ENCODE measurements at places on chromosomes 11 and 22. TPM values are rescaled to one million over a fixed set of nuclear protein-coding genes. Genes with fewer than 3 reads are reported as not detected.

- DNase-seq: no peak
Observed at GRCh38 chr11:99327066-99327465, 306.3 kb downstream of the CNTN5 start.

DNA sequence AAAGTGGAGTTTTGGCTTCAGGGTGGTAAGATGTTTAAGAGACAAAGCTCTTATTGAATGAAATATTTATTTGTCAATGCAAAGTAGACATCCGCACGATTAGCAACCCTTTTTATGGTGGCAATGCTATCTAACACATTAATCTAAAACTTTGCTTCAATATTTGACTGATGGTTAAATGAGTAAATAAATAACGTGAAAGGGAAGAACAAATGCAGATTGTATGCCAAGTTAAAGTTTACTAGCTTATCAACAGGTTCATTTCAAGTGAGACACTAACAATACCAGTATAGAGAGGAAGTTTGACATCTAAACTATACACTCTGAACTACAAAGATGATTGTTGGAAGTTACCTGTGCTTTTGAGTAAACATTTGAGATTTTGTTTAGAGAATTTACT lies 50.1 kb downstream of the AASDHPPT start:
- DNase-seq: no peak

DNA sequence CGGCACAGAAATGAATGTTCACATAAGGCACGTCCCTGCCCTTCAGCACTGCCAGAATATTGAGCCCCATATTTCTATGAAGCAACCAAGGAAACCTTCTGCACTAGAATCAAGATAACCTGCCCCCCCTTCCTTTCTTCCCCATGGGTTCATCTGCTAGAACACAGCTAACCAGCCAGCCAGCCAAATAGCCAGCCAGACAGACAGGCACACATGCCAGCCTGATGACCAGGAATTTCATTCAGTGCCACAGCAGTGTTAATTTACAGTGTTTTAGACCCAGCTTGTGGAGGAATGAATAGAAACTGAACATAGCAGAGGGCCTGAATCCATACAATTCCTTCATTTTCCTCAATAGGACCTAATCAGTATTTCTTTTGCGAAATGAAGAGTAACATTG lies 57.0 kb downstream of the TENM4 start:
- DNase-seq: no peak

The XPNPEP3 gene
- total RNA-seq: 7.6 TPM

The FANCF gene
- total RNA-seq: 6.7 TPM

DNA sequence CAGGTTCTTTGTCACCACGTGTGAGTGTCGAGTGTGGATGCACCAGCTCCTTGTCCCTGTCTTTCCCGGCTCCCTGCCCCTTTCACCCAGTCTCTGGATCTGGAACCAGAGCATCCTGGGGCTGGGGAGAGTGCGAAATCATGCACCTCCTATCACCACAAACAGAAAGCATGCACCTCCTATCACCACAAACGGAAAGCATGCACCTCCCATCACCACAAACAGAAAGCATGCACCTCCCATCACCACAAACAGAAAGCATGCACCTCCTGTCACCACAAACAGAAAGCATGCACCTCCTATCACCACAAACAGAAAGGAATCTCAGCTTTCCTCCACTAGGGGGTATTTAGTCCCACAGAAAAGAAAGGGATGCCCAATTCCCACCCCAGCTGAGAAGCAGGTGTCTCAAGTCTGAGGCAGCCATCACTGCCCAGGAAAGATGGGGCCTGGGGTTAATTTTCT lies 5.9 kb upstream of the GLB1L3 start:
- DNase-seq: no peak

DNA sequence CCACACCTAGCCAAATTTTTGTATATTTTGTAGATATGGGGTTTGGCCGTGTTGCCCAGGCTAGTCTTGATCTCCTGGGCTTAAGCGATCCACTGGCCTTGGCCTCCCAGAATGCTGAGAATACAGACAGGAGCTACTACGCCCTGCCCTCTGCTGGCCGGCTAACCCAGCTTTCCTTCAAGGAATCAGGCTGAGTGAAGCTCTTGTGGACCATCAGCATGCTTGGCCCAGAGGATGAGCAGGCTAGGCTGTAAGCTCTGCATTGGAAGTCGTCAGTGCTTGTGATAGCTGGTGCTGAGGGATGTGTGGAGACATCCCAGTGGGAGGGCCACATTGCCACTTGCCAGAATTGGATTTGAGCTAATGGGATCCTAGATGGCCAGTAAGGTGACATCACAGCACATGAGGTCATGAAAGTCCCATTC lies 60.6 kb downstream of the MED15 start:
- DNase-seq: no peak

GRCh38 chr22:43985532-43985931 lies 30.3 kb downstream of the SAMM50 start:
- no peak for DNase-seq

GRCh38 chr11:111764621-111765020 lies 1.6 kb downstream of the PPP2R1B start:
- no peak for DNase-seq

DNA sequence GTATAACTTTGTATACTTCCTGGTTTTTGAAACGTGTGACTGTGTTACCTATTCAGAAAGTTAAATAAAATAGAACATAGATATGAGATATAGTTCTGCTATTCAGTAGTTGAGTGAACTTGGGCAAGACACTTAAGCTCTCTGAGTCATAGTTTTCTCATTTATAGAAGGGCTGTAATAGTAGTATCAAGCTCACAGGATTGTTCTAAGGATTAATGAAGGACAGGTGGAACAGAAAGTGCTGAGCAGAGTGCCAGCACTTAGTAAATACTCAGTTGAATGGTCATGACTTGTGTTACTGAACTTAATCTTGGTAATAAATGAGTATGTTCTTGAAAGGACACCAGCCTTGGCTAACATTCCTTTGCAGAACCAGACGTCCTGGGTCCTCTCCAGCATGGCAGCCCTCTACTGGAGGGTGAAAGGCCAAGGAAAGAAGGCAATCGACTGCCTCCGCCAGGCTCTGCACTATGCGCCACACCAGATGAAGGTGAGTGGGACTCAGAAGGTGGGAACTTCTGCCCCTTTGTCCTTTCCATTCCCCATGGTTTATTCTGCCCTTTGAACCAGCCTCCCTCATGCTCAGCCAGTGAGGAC lies 131.2 kb downstream of the TTC17 start:
- DNase-seq: no peak

The MS4A1 gene
- total RNA-seq: 0.23 TPM

- no peak for DNase-seq
Observed at GRCh38 chr22:22219140-22219996, 25.2 kb upstream of the VPREB1 start.

The C1QTNF5 gene
- total RNA-seq: 59.1 TPM

The OR5B12 gene
- total RNA-seq: not detected

DNA sequence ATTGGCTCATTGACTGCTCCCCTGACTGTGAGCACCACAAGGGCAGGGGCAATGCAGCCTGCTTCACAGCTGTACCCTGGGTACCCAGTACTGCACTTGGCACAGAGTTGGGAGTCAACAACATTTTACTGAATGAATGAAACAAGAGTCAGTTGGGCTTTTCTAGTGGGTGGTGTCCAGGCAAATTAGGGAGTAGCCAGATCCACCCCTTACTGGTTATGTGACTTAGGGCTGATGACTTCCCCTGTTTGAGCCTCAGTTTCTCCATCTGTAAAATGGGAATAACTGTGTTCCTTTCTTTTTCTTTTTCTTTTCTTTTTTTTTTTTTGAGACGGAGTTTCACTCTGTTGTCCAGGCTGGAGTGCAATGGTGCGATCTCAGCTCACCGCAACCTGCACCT lies 23.1 kb downstream of the MIAT start:
- no peak for DNase-seq

DNA sequence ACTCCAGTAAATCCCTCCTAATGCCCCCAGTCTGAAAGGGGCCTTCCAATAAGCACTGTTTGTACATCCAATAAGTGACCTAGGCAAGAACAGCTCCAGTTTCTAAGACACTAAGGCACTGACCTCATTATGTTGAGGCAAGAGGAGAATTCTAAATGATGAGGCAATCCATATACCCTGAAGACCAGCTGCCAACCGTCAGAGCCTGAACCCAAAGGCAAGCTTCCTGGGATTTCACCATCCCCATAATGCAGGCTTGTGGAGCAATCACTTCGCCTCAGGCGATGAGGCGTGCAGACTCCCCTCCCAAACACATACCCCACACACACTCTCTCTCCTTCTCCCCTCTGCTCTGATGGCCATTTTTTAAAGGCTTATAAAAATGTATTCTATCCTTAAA lies 49.5 kb downstream of the LGR4 start:
- DNase-seq: no peak

The SAA4 gene
- total RNA-seq: not detected

DNA sequence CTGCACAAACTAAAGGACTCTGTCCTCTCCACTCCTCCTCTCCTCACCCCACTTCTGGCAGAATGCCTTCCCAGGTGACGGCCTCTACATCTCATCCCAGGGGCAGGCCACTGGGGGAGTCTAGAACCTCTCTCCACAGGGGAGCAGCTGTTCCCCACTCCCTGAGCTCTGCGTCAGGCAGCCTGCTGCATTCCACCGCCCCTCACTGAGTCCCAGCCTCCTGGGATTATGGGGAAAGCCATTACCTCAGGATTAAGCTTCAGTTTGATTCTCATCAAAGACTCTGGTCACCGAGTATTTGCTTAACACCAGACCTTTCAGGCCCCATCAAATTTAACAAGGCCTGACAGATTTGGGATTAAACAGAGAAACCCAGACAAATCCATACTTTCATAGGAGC lies 405.9 kb downstream of the NXPE2 start:
- DNase-seq: no peak

GRCh38 chr11:126917531-126918204 lies 82.9 kb downstream of the KIRREL3 start:
- DNase-seq: no peak

All from esophagus muscularis mucosa (tissue), 4 donors.